ENCODE measurements at places on chromosomes 12 and 14. TPM values are rescaled to one million over a fixed set of nuclear protein-coding genes. Genes with fewer than 3 reads are reported as not detected.

GRCh38 chr12:48866052-48866711 is 512 bp upstream of the RND1 start:
- peaks cover 24% of the 10 kb centered on the region for H3K27me3 ChIP-seq
- peaks cover 24% of the 10 kb centered on the region for H3K4me1 ChIP-seq
- H3K36me3 ChIP-seq = no peaks in the 10 kb centered on the region
- DNase-seq = no peak

- no peak overlapping the region for H3K4me3 ChIP-seq
- no peak overlapping the region for H3K27ac ChIP-seq
- DNase-seq = no peak
- no peaks in the 10 kb centered on the region for H3K36me3 ChIP-seq
- peaks cover 12% of the 10 kb centered on the region for H3K4me1 ChIP-seq
These were observed 4.9 kb downstream of the GSTZ1 start for GRCh38 chr14:77325746-77326094.

DNA sequence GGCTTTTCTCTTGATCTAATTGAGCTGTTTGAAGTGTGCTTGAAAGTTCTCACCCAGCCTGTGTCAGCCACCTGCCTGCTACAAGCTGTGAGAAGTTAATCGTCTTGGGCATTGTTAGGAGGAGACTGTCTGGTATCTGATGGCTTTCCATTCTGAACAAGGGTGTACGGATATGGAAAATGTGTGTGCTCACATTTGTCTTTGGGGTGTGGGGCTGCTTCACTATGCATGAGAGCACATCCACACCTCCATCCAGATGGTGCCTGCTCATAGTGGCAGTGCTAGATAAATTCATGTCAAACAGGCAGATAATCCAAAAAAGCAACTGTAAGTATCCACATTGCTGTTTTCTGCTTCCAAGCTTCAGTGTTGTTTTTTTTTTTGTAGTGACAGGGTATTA is 462.2 kb downstream of the DIO2 start:
- DNase-seq = no peak
- H3K36me3 ChIP-seq = no peaks in the 10 kb centered on the region
- no peak overlapping the region for H3K27ac ChIP-seq
- H3K4me3 ChIP-seq = no peak overlapping the region
- H3K4me1 ChIP-seq = no peaks in the 10 kb centered on the region

- H3K27me3 ChIP-seq = no peaks in the 10 kb centered on the region
- H3K4me3 ChIP-seq = no peak overlapping the region
These were observed 115.2 kb upstream of the RTL1 start for GRCh38 chr14:101018561-101019290.

GRCh38 chr12:30519535-30519934 is 176.1 kb downstream of the IPO8 start:
- no peak overlapping the region for H3K4me3 ChIP-seq
- no peaks in the 10 kb centered on the region for H3K36me3 ChIP-seq
- no peak overlapping the region for H3K27ac ChIP-seq
- DNase-seq = no peak
- no peaks in the 10 kb centered on the region for H3K27me3 ChIP-seq

DNA sequence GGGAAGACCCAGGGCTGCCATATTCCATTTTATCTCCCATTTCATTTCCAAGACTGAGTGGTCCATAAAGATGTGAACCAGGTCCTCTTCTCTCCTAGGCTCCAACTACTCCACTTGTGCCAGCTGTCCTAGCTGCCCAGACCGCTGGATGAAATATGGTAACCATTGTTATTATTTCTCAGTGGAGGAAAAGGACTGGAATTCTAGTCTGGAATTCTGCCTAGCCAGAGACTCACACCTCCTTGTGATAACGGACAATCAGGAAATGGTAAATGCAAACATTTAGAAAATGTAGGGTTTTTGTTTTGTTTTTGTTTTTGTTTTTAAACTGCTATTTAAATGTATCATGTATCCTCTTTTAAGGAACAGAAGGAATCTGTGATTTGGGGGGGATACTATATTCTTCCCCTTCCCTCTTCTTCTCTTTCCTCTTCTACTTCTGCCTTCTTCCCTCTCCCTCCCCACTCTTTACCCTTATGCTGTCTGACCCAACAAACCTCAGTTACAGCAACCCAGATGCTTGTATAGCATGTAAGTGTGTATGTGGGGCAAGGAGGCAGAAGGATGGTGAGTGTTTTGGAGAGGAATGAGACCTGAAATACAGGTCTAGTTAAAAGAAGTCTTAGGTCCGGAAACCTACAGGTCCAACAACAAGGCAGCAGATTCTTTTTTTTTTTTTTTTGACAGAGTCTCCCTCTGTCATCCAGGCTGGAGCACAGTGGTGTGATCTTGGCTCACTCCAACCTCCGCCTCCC is 5.9 kb downstream of the KLRG1 start:
- no peak overlapping the region for H3K27ac ChIP-seq
- H3K27me3 ChIP-seq = peaks cover 2% of the 10 kb centered on the region
- no peak for DNase-seq
- peaks cover 12% of the 10 kb centered on the region for H3K36me3 ChIP-seq

GRCh38 chr12:79055926-79056674 is 191.5 kb downstream of the SYT1 start:
- no peaks in the 10 kb centered on the region for H3K4me1 ChIP-seq
- no peak overlapping the region for H3K4me3 ChIP-seq
- H3K27ac ChIP-seq = no peak overlapping the region
- DNase-seq = no peak
- no peaks in the 10 kb centered on the region for H3K36me3 ChIP-seq

DNA sequence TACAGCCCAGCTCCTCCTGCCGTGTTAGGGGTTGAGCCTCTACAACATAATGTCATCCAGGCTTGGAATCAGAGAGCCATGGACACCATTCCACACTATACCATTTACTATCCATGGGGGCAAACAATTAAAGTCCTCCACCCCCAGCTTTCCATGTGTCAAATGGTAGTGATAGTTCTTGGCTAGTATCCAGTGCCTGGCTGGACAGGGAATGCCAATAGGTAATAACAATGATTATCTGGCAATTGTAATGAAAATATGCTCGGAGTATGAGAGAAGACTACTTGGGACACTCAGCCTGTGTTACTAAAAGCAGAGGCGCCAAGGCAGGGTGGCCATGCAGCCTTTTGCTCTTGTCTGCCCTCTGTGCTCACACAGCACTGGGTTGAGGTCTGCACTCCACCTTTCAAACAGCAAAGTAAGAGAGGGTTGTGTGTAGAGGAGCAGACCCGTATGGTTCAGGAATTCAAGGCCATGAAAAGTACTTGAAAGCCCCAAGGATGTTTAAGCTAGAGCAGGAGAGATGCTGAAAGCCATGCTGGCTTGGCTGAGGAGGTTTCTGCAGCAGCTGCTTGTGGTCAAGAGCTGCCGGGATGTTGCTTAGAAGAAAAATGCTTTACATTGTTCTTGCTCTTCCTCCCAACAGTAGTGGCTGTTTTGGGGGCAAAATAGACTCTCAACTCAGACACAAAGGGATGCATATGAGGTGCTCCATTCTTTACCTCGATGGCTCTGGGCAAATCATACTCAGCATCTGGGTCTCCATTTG is 10.6 kb downstream of the SERPINA3 start:
- H3K4me3 ChIP-seq = no peak overlapping the region
- DNase-seq = no peak
- no peaks in the 10 kb centered on the region for H3K27me3 ChIP-seq
- H3K27ac ChIP-seq = no peak overlapping the region
- H3K4me1 ChIP-seq = no peaks in the 10 kb centered on the region

DNA sequence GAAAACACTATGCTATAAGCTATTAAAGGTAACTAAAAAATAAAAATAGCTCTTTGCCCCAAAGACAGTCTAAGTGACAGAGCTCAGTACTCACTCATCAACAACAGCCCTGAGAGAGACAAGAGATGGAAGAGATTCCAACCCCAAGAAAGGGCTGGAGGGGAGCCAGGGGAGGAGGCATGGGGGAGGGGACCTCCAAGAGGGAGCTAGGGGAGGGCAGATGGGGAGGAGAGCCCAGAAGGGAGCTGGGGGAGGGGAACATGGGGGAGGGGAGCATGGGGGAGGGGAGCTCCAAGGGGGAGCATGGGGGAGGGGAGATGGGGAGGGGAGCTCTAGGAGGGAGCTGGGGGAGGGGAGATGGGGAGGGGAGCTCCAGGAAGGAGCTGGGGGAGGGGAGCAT is 7.7 kb downstream of the SSH1 start:
- H3K4me3 ChIP-seq = no peak overlapping the region
- no peaks in the 10 kb centered on the region for H3K27me3 ChIP-seq
- DNase-seq = no peak
- H3K4me1 ChIP-seq = peaks cover 24% of the 10 kb centered on the region
- peaks cover 55% of the 10 kb centered on the region for H3K36me3 ChIP-seq
- no peak overlapping the region for H3K27ac ChIP-seq

DNA sequence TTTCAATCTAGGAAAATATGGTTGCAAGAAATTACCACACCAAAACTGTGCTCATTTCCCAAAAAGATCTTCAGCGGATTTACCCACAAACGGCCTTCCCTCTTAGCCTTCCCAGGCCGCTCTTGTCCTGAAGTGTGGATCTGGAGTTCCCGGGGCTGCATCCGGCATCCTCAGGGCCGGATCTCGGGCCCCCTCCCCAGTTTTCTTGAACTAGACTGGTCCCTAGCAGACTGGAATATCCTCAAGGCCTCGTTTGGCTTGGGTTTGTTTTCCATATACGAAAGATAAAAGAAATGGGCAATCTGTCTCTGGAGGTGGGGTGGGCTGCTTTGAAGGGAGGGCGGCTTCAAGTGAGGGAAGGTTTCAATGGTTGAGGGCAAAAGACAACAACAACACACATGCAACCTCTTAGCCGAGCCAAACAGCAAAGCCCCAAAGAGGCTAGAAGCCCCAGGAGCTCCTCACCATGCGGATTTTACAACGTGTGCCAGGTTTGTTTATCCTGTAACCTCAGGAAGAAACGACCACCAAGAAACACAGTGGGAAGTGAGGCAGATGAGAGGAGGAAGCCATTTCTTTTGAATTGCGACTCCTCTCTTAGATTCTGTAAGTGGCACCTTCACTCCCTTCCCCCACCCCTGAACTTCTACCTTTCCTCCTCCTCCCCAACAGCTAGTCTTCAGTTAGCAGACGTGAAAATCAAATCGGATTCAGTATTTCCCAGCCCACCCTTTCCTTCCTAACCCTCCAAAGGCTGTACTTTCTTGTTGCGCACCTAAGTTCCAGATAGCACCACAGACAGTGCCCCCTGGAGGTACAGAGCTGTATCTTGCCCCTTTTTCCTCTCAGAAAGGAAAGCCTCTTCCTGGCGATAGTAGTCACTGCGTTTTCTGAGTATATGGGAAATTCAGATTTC is 2.6 kb downstream of the MYF6 start:
- H3K27me3 ChIP-seq = peaks cover 37% of the 10 kb centered on the region
- DNase-seq = no peak
- no peak overlapping the region for H3K27ac ChIP-seq
- H3K4me3 ChIP-seq = no peak overlapping the region
- no peaks in the 10 kb centered on the region for H3K36me3 ChIP-seq

- H3K36me3 ChIP-seq = no peaks in the 10 kb centered on the region
- H3K4me1 ChIP-seq = peaks cover 3% of the 10 kb centered on the region
- H3K4me3 ChIP-seq = no peak overlapping the region
- DNase-seq = no peak
- H3K27ac ChIP-seq = no peak overlapping the region
These were observed 2.8 kb upstream of the PIWIL1 start for GRCh38 chr12:130334937-130335336.

GRCh38 chr12:48794870-48795269 is 6.0 kb upstream of the ADCY6 start:
- no peaks in the 10 kb centered on the region for H3K36me3 ChIP-seq
- no peak overlapping the region for H3K27ac ChIP-seq
- DNase-seq = no peak
- peaks cover 17% of the 10 kb centered on the region for H3K27me3 ChIP-seq
- peaks cover 10% of the 10 kb centered on the region for H3K4me1 ChIP-seq

GRCh38 chr14:85316701-85317410 is 213.1 kb upstream of the FLRT2 start:
- no peak overlapping the region for H3K27ac ChIP-seq
- no peak for DNase-seq
- H3K27me3 ChIP-seq = no peaks in the 10 kb centered on the region
- H3K4me3 ChIP-seq = no peak overlapping the region

DNA sequence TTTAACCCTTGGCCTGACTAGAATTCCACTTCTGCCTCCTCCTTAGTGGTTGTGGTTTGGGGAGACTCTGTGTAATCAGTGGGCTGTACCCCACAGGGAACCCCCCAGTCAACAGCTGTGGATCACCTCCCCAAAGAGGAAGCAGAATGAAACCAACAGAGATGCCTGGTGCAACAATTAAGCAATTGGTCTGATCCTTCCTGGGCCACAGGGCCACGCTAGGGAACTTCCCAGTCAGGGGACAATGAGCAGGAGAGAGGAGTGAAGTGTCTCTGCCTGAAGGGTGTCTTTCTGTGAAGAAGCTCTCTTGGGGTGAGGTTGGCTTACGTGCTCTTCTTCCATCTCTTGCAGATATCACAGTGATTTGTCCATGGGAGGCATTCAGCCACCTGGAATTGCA is 8.2 kb downstream of the PDE6H start:
- no peak for DNase-seq
- no peaks in the 10 kb centered on the region for H3K27me3 ChIP-seq
- H3K4me3 ChIP-seq = no peak overlapping the region

GRCh38 chr12:30437044-30437443 is 258.6 kb downstream of the IPO8 start:
- H3K4me3 ChIP-seq = no peak overlapping the region
- no peaks in the 10 kb centered on the region for H3K4me1 ChIP-seq
- DNase-seq = no peak
- no peaks in the 10 kb centered on the region for H3K36me3 ChIP-seq
- no peaks in the 10 kb centered on the region for H3K27me3 ChIP-seq

GRCh38 chr12:71152851-71153250 is 4.9 kb downstream of the TSPAN8 start:
- H3K36me3 ChIP-seq = no peaks in the 10 kb centered on the region
- no peak overlapping the region for H3K4me3 ChIP-seq
- DNase-seq = no peak
- H3K27me3 ChIP-seq = no peaks in the 10 kb centered on the region
- H3K4me1 ChIP-seq = no peaks in the 10 kb centered on the region
- no peak overlapping the region for H3K27ac ChIP-seq

- DNase-seq = no peak
- H3K27ac ChIP-seq = no peak overlapping the region
- H3K4me1 ChIP-seq = no peaks in the 10 kb centered on the region
- peaks cover 9% of the 10 kb centered on the region for H3K27me3 ChIP-seq
- no peaks in the 10 kb centered on the region for H3K36me3 ChIP-seq
These were observed 59.2 kb upstream of the PELI2 start for GRCh38 chr14:56059054-56059453.

GRCh38 chr12:92075425-92075914 is 70.2 kb downstream of the BTG1 start:
- no peak for DNase-seq
- no peak overlapping the region for H3K27ac ChIP-seq
- peaks cover 2% of the 10 kb centered on the region for H3K36me3 ChIP-seq
- H3K4me1 ChIP-seq = peaks cover 24% of the 10 kb centered on the region

- H3K36me3 ChIP-seq = peaks cover 28% of the 10 kb centered on the region
- H3K4me3 ChIP-seq = no peak overlapping the region
- peaks cover 13% of the 10 kb centered on the region for H3K4me1 ChIP-seq
- no peak for DNase-seq
These were observed 17.5 kb downstream of the YBX3 start for GRCh38 chr12:10705655-10706054.

GRCh38 chr12:115455268-115455681 is 771.3 kb upstream of the TBX3 start:
- DNase-seq = no peak
- H3K4me1 ChIP-seq = no peaks in the 10 kb centered on the region
- no peak overlapping the region for H3K4me3 ChIP-seq
- H3K36me3 ChIP-seq = no peaks in the 10 kb centered on the region

The KRT3 gene
- total RNA-seq = not detected

The EFS gene
- not detected for total RNA-seq

The PTPRO gene
- 1.5 TPM for total RNA-seq

The CNIH1 gene
- total RNA-seq = 66.2 TPM

The GLI1 gene
- 0.30 TPM for total RNA-seq

The RNF212B gene
- not detected for total RNA-seq

The MSI1 gene
- total RNA-seq = not detected

The LDHB gene
- total RNA-seq = 955 TPM

The SIX1 gene
- total RNA-seq = 1.3 TPM

Measured in activated CD4-positive, alpha-beta memory T cell treated with anti-CD3 and anti-CD28 coated beads, Interleukin-2, amount 10 ng/mL, durations not matched to agents 7 days and 5 days (primary cell).